Urinary bladder (tissue), 4 donors: ENCODE measurements at places on chromosomes 2 and 18.

- no peak for DNase-seq
These were observed 66.9 kb upstream of the SMAD2 start for GRCh38 chr18:47997338-47997780.

- DNase-seq, result no peak
These were observed 17.6 kb downstream of the TTC32 start for GRCh38 chr2:19883971-19884720.

DNA sequence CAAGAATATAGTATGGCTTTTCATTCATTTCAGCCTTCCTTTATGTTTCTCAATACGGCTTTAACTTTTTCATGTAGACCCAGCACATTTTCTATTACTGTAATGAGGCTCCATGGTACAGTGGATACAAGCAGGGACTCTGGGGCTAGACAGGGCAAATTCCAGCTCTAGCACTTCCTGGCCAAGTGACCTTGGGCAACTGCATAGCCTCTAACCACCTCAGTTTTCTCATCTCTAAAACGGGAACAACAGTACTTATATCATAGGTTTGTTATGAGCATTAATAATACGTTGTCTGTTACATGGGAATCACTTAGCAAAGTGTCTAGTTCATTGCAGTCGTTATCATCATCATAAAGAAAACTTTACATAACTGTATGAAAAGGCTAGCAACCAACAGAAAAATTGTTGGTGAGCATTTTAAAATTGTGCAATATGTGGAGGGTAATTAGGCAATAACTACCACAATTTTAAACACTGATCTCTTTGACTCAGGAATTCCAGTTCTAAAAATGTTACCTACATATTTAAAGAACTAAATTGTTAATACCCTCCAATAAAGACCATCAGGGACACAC, 13.7 kb upstream of the RMDN2 start:
- no peak for DNase-seq

- peak; percentile 18 for DNase-seq
These were observed 60.5 kb downstream of the G6PC2 start for GRCh38 chr2:168961450-168962229.

DNA sequence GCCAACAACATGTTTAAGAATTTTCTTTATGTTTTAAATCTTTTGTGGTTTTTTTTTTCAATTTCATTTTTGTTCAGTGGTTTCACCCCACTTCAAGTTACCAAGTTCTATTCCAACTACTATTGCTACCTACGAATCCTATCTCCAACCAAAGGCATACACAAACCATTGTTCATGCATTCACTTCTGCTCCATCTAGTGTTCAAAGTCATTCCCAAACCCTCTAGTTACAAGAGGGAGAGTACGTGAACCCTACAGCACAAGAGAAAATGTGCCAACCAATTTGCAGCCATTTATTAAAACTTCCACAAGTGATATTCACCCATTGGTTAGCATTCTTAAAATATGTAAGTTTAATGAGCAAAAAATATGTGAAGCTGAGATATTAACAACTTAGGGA, 295.1 kb upstream of the KYNU start:
- no peak for DNase-seq

GRCh38 chr2:24463271-24463670, 27.8 kb upstream of the NCOA1 start:
- no peak for DNase-seq

GRCh38 chr2:36485521-36485920, 112.4 kb downstream of the FEZ2 start:
- no peak for DNase-seq

- DNase-seq, result no peak
These were observed 278.2 kb downstream of the ALK start for GRCh38 chr2:29643196-29643595.

GRCh38 chr2:227888289-227888688, 16.9 kb downstream of the DAW1 start:
- no peak for DNase-seq

DNA sequence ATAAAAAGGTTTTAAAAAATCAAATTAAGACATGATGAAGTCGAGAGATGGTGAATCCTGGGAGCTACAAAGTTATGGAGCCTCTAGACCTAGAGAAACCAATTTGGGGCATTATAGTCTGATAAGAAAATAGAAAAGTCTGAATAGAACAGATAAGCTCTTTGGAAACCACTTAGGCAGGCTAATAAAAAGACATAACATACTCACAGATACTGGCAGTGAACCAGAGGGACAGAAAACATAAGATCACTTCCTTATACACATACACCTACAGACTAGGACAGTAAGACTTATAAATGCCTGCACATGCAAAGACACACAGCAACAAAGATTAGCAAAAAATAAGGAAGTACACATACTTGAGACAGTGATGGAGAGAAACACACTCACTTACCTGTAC, 20.0 kb downstream of the SMC6 start:
- no peak for DNase-seq

- no peak for DNase-seq
These were observed 5.4 kb downstream of the NBAS start for GRCh38 chr2:15555760-15556193.

DNA sequence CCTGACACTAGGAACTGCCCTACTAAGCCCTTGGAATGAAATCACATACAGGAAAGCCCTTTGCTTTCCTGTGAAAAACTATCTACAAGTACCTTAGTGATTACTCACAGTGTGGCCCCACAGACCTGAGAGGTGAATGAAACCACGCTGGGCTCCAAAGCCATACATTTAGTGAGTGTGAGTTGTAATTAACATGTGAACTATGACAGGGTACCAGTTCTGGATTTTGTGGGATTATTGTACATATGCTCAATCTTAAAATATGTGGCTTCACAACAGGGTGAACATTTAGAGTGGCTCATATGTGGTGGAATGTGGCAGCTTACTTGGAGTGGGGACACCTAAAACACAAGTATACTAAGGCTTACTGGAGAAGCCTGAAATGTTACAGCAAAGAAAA, 12.3 kb downstream of the KCTD1 start:
- DNase-seq, result no peak

- peak; percentile 73 for DNase-seq
These were observed 55.4 kb upstream of the NCOA1 start for GRCh38 chr2:24435391-24436316.

DNA sequence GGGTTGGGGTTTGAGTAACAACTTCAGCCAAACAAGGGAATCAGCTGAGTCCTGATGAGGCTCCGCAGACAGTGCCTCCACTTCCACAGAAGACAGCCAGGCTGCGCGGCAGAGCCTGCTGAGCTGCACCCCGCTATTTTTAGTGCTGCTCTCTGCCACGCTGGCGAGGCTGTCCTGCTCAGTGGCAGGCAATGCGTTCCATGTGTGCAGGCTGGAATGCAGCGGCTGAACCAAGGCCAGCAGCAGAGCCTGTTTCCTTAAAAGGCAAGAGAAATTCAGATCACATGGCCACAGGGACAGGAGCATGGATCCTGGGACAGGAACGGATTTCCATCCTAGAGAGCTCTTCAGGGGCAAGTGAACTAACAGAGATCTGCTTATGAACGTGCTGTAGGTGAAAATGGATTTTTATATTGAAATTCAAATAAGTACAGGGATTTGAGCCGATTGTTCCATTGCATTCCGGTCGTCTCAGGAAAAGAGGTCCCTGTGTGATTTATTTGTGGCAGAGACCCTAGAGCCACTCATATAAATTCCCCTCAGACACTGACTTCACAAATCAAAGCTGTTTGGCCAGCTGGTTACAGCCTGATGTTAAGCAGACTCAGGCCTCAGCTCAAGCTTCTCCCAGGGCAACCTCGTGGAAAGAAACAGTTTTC, 98.7 kb downstream of the COL6A3 start:
- peak; percentile 83 for DNase-seq

GRCh38 chr2:233060501-233060979, 398 bp downstream of the INPP5D start:
- DNase-seq, result no peak

- no peak for DNase-seq
These were observed 56.3 kb downstream of the RAPGEF4 start for GRCh38 chr2:172791953-172792352.

DNA sequence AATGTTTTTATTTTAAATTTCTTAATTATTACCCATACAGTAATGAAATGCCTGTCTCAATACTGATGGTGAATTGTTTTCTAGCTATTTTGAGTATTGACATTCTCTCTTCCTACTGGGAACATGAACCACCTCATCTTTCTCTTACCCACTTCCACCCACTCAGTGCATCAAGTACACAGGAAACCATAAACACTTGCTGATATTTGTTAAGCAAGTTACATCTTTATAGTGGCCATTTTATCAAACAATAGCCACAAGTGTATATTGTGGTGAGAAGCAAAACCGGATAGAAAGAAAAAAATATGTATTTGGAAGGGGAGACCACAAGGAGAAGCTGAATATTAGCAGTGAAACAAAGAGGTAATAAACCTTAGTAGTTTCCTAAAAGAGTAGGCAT, 368.1 kb upstream of the HNRNPA3 start:
- no peak for DNase-seq

GRCh38 chr2:46735108-46735691, 180.4 kb downstream of the MCFD2 start:
- no peak for DNase-seq

GRCh38 chr18:56412951-56413350, 225.4 kb downstream of the TXNL1 start:
- DNase-seq, result no peak

DNA sequence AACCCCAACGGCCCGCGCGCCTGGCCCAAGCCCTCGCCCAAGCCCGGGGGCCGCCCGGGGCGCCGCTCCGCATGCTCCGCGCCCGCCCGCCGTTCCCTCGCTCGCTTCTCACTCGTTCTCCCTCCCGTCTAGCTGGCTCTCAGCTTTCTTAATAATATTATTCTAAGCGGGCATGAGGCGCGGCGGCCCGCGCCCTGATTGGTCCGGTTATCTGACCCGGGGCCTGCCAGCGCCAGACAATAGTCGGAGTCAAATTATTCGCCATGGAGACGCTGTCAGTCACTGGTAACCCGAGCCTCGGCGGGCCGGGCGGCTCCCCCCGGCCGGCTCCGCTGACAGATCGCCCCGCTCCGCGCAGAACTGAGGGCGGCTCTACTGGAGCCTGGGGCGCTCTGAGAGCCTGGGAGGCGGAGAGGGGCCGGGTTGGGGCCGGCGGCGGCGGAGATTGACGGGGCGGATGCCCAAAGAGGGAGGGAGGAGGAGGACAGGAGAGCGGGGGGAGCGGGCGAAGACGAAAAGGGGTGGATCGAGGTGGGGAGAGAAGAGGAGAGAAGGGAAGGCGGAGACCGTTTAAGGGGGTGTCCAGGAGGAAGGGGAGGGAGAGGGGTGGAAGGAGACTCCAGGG, at the start of gene SIX2:
SIX2 (minus strand) TSS at position 150 of the 625 bp plus-strand sequence. CDS start 342 bp downstream, outside the sequence.
- DNase-seq, result peak; percentile 88

GRCh38 chr2:67726416-67726815, 329.3 kb downstream of the ETAA1 start:
- no peak for DNase-seq

- no peak for DNase-seq
These were observed 224.6 kb downstream of the NAPG start for GRCh38 chr18:10750191-10751035.

DNA sequence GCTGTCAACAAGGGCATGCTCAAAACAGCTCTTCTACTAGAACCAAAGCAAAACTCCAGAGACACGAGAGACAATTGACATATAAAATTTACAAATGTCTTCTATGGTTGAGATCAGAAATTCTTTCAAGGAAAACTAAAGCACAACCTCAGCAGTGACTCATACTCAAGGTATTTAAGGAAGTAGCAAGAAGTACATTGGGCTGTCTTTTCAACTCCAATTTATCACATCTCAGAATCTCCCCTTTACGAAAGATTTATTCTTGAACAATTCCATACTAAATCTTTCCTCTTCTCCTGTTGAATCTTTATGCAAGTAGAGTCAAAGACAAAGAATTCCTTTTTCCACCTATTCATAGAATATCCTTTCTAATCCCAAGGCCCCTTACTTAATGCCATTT, 324.0 kb downstream of the IRS1 start:
- no peak for DNase-seq

DNA sequence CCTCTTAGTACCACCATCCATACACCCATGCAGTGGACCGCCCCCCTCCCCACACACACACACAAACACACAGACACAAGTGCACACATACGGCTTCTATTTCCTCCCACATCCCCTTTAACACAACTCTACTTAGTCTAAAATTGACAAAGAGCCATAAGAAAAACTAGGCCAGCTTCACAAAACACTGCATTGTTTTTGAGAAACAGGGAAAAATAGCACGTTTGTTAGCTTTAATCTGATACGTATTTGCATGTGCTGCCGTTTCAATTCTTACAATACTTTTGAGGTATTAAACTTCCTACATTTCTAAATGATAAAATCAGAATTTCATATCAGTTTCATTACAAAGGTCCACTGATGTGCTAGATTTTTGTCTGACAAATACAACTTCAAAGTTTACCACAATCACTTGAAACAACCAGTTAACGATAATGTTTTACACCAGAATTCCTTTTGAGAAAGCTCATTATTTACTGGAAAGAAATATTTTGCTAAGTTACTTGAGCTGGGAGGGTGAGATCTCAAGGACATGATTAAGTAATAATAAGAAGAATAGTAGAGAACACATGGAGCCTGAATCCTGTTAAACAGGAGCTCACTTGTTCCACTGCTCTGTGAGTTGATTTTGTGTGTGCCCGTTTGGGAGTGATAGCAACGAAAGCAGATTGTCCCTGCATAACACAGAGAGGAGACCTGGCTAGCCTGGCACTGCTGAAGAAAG, 74.5 kb downstream of the MOGAT1 start:
- DNase-seq, result no peak

GRCh38 chr2:69253611-69254301, 133.3 kb downstream of the GFPT1 start:
- no peak for DNase-seq

GRCh38 chr2:208389940-208390339, 16.7 kb upstream of the PTH2R start:
- DNase-seq, result no peak

GRCh38 chr2:176579608-176580007, 310.4 kb downstream of the MTX2 start:
- DNase-seq, result no peak

DNA sequence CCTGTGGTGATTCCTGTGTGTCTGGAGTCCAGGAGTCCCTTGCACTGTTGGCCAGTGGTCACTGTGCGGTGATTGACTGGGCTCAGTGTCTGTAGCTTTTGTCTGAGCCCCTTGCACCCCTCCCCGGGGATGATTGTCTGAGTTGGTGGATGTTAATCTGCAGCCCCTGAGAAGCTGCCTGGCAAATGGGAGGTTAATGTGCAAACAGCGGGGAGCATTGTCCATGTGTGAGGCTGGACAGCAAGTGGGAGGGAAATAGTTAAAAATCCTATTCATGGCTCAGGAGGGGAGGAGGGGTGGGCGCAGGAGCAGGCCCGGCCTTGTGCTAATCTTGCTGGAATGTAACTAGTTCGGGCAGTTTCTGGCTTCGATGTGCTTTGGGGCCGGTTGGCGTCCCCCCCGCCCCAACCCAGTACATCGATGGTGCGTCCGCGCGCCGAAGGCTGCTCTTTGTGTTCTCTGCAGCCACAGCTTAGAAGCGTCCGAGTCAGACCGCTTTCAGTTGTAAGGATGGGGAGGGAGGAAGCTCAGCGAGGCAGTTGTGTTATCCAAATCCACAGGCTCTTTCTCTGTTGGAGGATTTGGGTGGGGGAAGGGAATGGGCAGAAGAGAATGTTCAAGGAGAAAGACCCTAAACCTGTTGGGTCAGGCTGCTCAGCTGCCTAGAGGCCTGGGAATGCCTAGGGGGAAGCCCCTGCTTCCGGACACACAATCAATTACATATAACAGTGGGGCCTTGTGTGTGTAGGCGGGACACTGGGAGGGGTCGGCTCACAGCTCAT, 71.8 kb downstream of the TGOLN2 start:
- DNase-seq, result peak; percentile 88

GRCh38 chr18:2994603-2995432, 18.1 kb downstream of the LPIN2 start:
- no peak for DNase-seq
